ENCODE measurements at places on chromosomes 2 and 18. TPM values are rescaled to one million over a fixed set of nuclear protein-coding genes. Genes with fewer than 3 reads are reported as not detected.

ADGRF3 gene
- polyA plus RNA-seq: 2.5 TPM

C2orf92 gene
- polyA plus RNA-seq: 25.4 TPM

GRCh38 chr2:168139852-168140251 lies 107.5 kb downstream of the STK39 start:
- no peak for DNase-seq

- no peak for DNase-seq
Measured at GRCh38 chr2:10163498-10164486, 41.3 kb downstream of the RRM2 start.

- DNase-seq: no peak
Measured at GRCh38 chr2:239075918-239076758, 228.3 kb downstream of the TWIST2 start.

- no peak for DNase-seq
Measured at GRCh38 chr2:122083256-122084048, 328.0 kb downstream of the TSN start.

DNA sequence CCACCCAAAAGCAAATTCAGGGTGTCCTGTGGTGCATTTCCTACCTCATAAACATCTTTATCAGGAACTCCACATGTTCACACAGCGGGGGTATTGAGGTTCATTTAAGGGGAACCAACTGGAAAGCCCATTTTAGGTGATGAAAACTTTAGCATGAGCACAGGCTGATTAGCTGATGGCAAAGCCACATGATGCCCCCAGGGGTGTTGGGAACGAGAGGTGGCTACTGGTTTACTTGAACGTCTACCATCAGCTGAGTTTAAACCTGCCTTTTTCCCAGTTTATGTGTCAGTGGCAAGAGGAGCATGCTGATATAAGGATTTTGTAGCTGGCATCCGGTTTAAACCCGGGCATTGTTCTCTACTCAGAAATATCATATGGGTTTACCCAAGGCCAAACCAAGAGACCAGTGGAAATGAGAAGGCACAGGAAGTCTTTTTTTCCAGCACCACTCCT lies 54.5 kb upstream of the UPP2 start:
- no peak for DNase-seq

Data from left kidney (tissue), 8 donors.